ENCODE measurements at places on chromosomes 3 and 15.

DNA sequence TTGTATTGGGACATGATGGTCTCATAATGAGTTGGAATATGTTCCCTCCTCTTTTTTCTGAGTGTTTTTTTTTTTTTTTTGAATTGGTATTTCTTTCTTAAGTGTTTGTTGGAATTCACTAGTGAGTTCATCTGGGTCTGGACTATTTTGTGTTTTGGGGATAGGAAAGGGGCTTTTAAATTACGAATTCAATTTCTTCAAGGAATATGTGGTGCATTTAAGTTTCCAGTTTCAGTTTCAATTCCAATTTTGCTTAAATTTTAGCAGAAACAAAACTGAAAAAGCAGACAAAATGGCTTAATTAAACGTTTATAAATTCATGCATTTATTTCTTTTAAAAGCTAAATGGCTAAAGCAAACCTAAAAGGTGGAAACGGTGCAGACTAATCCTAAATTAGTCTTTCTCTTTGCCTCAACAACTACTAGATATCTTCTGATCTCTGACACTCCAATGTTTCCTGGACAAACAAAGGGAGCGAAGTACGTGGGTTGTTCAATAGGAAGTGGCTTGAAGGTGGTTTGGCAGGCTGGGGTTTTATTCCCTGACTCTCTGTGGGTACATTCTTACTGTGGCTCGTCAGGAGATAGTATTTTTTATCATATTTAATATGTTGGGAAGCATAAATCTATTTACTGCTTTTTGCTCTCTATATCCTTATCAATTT lies 50.0 kb upstream of the CORO2B start:
- no peak for DNase-seq

DNA sequence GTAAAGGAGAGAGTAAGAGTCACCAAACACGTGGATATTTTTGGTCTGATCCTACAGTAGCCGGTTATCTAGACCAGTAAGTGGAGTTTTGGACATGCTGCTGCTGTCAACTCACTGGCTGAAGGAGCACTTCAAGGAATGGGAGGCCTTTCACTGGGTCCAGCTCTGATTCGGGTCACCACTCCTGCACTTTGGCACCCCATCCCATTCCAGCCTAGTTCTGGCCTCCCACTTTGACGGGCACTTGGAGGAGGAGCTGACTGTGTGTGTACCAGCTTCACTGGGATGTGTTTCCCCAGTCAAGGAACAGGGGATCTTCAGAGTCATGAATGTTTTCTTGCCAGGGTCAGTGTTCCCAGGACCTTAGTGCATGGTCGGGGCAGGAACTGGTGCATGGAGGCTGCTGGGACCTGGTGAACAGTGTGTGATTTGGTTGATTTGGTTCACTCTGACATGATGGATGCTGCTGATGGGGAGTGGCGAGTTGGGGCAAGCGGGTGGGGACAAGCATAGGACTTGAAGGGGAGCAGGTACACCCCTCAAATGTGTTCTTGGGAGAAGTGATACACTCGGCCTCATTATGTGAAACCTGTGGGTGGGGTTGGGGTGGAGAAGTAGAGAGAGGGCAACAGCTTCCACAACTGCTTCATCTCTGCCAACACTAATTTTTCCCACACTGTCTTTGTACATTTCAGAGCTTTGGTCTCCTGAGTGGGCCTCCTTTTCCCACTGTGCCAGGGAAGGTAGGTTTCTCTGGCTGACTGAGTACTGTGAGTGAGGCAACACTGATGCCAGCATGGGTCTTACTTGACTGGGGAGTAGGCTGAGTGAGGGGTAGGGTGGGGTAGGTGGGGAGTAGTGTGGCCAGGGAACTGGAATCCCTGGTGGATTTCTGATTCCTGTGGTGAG lies 64.0 kb downstream of the RGMA start:
- DNase-seq = no peak

- no peak for DNase-seq
Measured at GRCh38 chr15:81293728-81294515, 30.0 kb downstream of the STARD5 start.

GRCh38 chr3:195397524-195397923 lies 45.3 kb downstream of the ACAP2 start:
- no peak for DNase-seq

DNA sequence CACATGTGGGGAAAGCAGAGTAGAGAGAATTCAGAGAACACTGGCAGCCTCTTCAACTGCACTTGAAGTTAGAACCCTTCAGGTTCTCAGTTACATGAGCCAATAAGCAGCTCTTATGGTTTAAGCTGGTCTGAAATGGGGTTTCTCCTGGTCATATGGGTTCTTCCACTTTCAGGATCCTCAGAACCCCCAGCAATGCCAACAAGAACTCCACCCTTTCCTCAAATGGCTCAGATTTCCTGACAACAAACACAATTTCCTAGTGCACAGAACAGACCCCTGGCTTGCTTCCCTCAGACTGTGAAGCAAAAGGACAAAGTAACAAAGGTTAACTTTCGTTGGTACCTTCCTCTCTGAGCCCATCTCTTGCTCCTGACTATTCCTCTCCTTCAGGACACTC lies 23.9 kb upstream of the FRMD4B start:
- no peak for DNase-seq

Data from keratinocyte (primary cell).